Lower lobe of right lung (tissue), 2 donors: ENCODE measurements at places on chromosomes 5 and 9. TPM values are rescaled to one million over a fixed set of nuclear protein-coding genes. Genes with fewer than 3 reads are reported as not detected.
A peak's percentile ranks its signal among the peaks of the same experiment; 100 is the strongest.

Gene SYK
- 88.9 TPM for total RNA-seq

Gene TEX48
- total RNA-seq, result not detected

DNA sequence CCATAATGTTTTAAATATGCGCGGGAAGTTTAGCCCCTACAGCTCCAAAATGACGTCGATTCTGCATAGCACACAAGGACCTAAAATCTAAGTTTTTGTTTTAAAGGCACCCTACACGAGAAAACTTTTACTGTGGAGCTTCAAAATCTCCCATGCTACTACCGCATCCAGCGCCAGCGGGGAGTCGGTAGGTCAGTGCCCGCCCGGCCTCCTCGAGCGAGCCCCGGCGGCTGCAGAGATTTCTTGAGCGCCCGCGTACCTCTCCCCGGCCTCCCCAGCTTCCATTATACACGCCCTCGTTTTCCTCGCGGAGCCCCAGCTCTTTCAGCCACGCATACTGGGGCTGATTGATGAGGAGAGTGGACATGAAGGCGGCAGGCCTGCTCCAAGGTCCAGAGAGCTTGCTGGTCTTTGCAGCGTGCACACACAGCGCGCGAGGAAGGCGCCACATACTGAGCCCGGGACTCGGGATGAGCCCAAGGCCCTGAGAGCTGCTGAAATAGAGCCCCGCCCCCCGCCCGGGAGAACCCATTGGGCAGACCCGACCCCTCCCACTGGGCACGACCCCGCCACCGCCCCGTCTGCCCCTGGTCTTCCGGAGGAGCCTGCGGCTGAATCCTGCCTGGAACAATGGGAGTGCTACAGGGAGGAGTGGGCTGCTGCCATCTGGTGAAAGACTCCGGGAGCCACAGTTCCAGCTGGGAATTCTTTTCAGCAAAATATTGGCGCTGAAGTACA, at the start of gene ALDH7A1:
TSS of gene ALDH7A1 (minus strand) at position 472 of the 738 bp plus-strand sequence. CDS start at position 451, 21 bp downstream.
- no peaks in the 10 kb centered on the region for H3K27me3 ChIP-seq
- peaks cover 6% of the 10 kb centered on the region for H3K36me3 ChIP-seq
- H3K4me1 ChIP-seq, result peaks cover 13% of the 10 kb centered on the region
- peak within 1 kb of the TSS; percentile 78 for H3K4me3 ChIP-seq

Gene CCDC180
- total RNA-seq, result 11.3 TPM

Gene CCDC69
- 79.0 TPM for total RNA-seq

GRCh38 chr9:78031893-78032729, 500 bp upstream of the GNAQ start:
- H3K4me1 ChIP-seq, result peaks cover 51% of the 10 kb centered on the region
- peak; percentile 95 for DNase-seq
- H3K4me3 ChIP-seq, result peak overlapping the region; percentile 82
- H3K27me3 ChIP-seq, result no peaks in the 10 kb centered on the region

Gene SVEP1
- 55.9 TPM for total RNA-seq

- no peak for DNase-seq
- H3K27ac ChIP-seq, result no peak overlapping the region
- no peaks in the 10 kb centered on the region for H3K4me1 ChIP-seq
- H3K4me3 ChIP-seq, result no peak overlapping the region
- H3K27me3 ChIP-seq, result peaks cover 7% of the 10 kb centered on the region
Observed at GRCh38 chr9:38443181-38443580, 18.9 kb upstream of the IGFBPL1 start.

Gene TRIM7
- total RNA-seq, result 4.3 TPM

- H3K27me3 ChIP-seq, result no peaks in the 10 kb centered on the region
- DNase-seq, result no peak
- peaks cover 4% of the 10 kb centered on the region for H3K36me3 ChIP-seq
- peak overlapping the region; percentile 89 for H3K27ac ChIP-seq
- peaks cover 68% of the 10 kb centered on the region for H3K4me1 ChIP-seq
Observed at GRCh38 chr9:38046661-38047300, 22.2 kb downstream of the SHB start.

Gene KIF4B
- not detected for total RNA-seq

Gene KCNIP1
- total RNA-seq, result 1.7 TPM

GRCh38 chr5:96601200-96601599, 61.0 kb upstream of the CAST start:
- no peak for DNase-seq
- H3K4me1 ChIP-seq, result no peaks in the 10 kb centered on the region
- no peaks in the 10 kb centered on the region for H3K36me3 ChIP-seq
- no peak overlapping the region for H3K4me3 ChIP-seq

DNA sequence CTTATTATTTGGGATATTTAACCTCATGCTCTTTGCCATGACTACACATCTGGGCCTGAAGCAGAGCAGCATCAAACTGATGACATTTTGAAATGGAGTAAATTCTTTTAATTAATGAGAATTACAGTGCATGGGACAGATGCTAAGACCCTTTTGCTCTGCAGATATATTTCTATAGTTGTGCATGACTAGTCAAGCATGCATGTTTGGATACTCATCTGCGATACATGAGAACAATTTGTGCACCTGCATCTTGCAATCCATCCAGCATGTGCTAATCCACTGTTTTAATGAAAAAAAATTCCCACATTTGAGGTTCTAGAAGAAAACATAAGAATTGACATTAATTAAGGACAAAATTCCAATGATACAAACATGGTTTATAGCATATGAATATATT, 1047.6 kb upstream of the ACO1 start:
- no peak overlapping the region for H3K4me3 ChIP-seq
- H3K27ac ChIP-seq, result peak overlapping the region; percentile 75
- DNase-seq, result no peak
- H3K4me1 ChIP-seq, result peaks cover 24% of the 10 kb centered on the region

DNA sequence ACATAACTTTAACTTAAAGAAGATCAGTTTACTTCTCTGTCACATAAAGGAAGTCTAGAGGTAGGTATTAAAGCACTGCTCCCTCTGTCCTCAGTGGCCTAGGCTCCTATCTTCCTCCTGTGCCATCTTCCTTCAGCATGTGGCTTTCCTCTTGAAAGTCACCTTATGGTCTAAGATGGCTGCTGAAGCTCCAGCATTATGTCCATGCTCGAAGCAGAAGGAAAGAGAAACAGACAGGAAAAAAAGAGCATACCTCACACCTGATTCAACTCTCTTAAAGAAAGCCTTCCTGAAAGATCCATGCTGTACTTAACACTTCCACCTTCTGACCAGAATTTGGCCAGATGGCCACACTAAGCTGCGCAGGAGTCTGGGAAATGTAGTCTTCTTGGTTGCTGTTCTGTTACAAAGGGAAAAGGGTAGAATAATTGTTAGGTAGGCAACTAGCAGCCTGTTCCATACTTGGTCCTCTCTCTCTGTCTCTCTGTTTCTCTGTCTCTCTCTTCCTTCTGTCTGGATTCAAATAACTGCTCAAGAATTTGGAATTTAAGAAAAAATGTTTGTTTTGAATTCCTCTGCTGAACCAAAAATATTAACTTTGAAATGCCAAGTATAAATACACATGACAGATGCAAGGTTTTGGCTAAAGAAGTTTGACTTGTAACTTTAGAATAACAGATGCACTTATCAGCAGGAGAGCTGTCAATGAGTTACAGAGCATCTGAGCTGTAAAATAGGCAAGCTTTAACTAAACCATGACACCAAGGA, 16.0 kb downstream of the TMEM174 start:
- peaks cover 7% of the 10 kb centered on the region for H3K4me1 ChIP-seq
- peaks cover 11% of the 10 kb centered on the region for H3K27me3 ChIP-seq
- no peak overlapping the region for H3K4me3 ChIP-seq
- no peaks in the 10 kb centered on the region for H3K36me3 ChIP-seq
- DNase-seq, result no peak

DNA sequence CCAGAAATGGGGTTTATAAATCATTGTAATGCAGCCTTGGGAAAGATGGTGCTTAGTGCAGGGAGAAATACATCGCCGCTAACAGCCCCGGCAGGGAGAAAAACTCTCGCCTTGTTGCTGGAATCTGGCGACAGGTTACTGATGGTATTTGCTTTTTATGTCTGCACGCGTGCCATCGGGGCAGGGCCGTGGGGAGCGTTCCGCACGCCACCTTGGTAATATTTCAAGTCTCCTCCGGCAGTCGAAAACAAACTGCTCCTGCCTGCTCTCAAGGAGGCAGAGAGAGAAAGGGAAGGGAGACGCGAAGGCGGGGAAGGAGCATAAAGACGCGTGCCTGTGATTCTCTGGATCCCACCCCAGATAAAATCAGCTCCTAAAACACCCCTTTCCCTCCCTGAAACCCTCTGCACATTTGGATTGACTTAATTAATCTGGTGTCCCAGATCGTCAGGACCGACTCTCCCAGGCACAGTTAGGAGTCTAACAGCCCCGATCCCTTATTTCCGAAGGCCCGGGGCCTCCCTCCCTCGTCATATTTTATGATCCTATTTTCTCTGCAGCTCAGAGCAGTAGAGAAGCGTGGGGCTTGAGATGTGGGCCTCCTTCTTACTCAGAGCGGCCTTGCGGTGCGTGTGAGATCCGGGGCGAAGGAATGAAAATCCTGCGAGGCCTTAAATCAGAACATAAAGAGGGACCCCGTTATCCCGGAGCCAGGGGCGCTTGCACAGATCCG, 47.7 kb downstream of the CFAP77 start:
- H3K4me3 ChIP-seq, result no peak overlapping the region
- H3K27ac ChIP-seq, result no peak overlapping the region
- peaks cover 17% of the 10 kb centered on the region for H3K27me3 ChIP-seq
- no peak for DNase-seq
- H3K36me3 ChIP-seq, result no peaks in the 10 kb centered on the region
- H3K4me1 ChIP-seq, result no peaks in the 10 kb centered on the region

Gene SETD9
- total RNA-seq, result 9.1 TPM

DNA sequence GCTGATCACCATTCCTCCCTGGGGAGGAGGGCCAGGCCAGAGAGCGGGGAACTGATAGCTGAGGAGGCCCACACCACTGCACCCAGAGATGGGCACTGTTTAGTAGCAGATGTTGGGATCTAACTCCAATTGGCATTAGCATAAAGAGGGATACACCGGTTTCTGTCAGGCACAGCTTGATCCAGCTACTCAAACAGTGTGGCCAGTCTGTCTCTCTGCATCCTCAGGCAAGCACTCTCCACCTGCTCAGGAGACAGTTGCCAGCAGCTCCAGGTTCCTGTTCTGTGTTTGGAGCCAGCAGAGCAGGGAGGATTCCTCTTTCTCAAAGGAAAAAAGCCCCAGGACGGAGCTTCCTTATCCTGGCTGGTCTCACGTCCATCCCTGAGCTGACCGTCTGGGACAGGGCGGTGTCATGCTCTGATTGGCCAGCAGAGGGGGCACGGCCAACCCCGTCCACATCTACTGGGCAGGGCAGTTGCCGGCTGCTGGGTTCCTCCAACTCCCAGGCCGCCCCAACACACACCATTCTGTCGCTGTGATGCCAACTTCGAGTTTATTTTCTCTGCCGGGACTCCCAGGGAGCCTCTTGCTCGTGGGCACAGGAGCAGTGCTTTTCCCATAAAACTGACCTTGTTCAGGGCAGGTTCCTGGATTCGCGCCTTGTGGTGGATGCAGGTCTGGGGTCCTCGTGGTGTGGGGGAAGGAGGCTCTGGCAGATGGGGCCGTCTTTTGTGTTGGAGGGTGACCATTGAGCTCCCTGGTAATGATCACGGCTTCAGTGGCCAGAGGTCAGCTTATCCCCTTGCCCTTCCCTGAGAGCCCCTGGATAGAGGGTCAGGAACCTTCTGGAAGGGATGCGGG, 47.9 kb downstream of the COL5A1 start:
- H3K27me3 ChIP-seq, result no peaks in the 10 kb centered on the region
- H3K36me3 ChIP-seq, result no peaks in the 10 kb centered on the region
- no peaks in the 10 kb centered on the region for H3K4me1 ChIP-seq
- no peak overlapping the region for H3K27ac ChIP-seq

Gene SNX18
- 33.6 TPM for total RNA-seq

Gene SNCB
- total RNA-seq, result not detected

GRCh38 chr9:105636331-105636730, 25.9 kb upstream of the TAL2 start:
- H3K27ac ChIP-seq, result no peak overlapping the region
- H3K36me3 ChIP-seq, result peaks cover 26% of the 10 kb centered on the region
- no peak overlapping the region for H3K4me3 ChIP-seq
- no peaks in the 10 kb centered on the region for H3K4me1 ChIP-seq
- no peak for DNase-seq

Gene MSMP
- not detected for total RNA-seq

DNA sequence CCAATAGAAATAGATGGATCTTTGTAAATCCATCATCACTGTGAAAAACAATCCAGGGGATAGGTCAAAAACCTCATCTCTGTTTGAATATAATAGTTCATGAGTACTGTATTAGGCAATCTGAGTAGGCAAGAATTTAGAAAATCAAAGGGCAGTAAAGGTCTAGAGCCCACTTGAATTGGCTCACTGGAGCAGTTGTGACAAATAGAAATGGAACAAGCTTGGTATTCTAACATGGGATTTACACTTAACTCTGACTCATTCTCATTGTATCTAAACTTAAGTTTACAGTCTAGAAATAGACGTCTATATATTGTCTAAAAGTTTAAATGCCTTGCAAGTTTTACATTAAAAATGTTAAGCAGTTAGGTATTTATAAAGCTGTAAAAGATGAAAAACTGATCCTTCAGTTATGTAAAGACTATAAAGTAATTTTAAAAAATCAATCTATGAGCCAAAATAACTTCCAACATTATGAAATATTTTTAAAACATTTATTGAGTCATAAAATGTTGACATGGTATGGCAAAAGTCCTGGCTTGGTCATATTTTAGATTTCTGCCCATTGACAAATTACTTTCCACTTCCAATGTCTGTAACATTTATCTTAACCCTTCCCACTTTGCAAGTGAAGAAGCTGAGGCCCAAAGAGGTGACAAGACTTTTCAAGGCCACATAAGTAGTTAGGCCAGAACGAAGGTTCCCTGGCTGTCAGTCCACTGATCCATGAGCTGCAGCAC, 203.7 kb upstream of the NREP start:
- H3K4me1 ChIP-seq, result no peaks in the 10 kb centered on the region
- no peaks in the 10 kb centered on the region for H3K36me3 ChIP-seq
- no peaks in the 10 kb centered on the region for H3K27me3 ChIP-seq
- no peak for DNase-seq
- no peak overlapping the region for H3K27ac ChIP-seq

GRCh38 chr5:161312882-161313281, 233.6 kb downstream of the GABRB2 start:
- H3K36me3 ChIP-seq, result no peaks in the 10 kb centered on the region
- H3K27me3 ChIP-seq, result no peaks in the 10 kb centered on the region
- no peak overlapping the region for H3K4me3 ChIP-seq

Gene MSH3
- total RNA-seq, result 17.0 TPM

Gene EQTN
- total RNA-seq, result not detected

- H3K36me3 ChIP-seq, result no peaks in the 10 kb centered on the region
- DNase-seq, result no peak
- H3K4me1 ChIP-seq, result no peaks in the 10 kb centered on the region
Observed at GRCh38 chr5:22053195-22053594, 799.9 kb downstream of the CDH12 start.
